ENCODE measurements at places on chromosomes 1 and 21.

- peak; percentile 45 for DNase-seq
Observed at GRCh38 chr1:156860113-156860627, 495 bp upstream of the NTRK1 start.

DNA sequence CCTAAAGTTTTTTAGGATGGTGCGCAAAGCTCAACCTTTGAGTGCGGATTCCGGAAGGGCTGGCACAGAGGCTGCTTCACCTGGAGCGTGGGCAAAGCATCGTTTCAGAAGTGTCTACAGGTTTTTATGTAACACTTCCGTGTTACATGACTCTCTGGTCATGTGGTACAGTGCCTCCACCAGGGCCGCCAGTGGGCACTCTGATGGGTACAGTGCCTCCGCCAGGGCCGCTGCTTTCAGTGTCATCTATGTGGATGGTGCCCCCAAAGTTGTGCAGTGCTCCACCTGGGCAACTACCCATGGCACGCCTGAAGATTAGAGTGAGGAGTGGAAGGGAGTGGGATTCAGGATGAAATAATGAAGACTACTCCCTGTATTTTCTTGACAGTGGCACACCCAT, 101.4 kb upstream of the C1orf174 start:
- DNase-seq, result no peak

GRCh38 chr1:99004861-99005442, at the start of gene PLPPR5:
PLPPR5 (minus strand) TSS chr1:99004861; CDS start chr1:99004671, 190 bp downstream.
- DNase-seq, result no peak

GRCh38 chr1:223853748-223854147, 8.0 kb upstream of the TP53BP2 start:
- no peak for DNase-seq

DNA sequence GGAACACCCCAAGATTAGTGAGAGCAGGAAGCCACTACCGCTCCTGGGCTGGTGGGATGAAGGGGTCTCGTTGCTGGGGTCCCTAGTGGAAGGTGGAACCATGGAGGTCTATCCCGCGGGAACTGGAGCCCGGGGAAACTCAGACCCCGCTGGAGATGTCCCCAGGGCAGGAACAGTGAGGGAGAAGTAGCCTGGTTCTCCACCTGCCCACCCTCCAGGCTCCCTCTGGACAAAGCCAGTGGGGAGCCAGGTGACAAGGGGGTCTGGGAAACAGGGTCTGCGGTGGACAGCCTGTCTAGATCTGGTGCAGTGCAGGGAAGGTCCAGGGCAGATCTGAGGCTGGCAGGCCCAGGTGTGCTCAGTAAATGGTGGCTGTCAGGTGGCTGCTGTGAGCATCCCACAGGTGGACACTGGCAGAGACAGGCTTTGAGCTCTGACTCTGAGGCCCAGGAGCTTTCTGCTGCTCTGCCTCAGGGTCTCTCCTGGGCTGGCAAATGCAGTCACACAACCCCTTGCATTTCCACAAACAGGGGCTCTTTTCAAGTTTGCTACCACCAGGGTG, 88.0 kb upstream of the TLR5 start:
- DNase-seq, result no peak

DNA sequence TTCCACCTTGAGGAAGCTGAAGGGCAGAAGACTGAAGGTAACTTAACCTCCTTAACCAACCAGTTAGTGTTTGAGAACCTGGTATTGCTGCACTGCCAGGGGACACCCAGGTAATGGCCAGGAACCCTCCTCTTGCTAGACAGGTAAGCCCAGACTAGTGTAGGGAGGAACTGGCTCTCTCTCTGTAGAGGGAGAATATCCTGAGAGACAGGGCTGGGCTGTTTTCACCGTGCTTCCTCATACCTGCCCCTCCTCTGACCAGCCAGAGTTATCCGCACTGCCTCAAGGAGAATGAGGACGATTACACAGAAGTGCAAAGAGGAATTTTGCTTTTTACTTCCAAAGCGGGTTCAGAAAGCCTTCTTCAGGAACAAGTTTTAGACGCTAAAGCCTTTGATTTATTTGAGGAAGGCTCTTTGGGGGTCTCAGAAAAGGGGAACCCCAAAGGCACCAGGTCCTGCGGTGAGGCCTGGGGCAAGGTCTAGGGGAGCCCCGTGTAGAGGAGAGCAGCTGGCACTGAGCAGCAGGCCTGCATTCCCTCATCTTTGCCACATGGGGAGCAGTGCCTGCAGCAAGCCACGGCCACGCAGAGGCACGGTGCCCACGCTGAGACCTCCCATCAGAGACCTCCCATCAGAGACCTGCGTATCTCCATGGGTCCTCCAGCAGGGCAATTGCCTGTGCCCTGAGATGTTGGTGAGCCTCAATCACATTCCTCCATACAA, 13.5 kb downstream of the GNG4 start:
- DNase-seq, result no peak

DNA sequence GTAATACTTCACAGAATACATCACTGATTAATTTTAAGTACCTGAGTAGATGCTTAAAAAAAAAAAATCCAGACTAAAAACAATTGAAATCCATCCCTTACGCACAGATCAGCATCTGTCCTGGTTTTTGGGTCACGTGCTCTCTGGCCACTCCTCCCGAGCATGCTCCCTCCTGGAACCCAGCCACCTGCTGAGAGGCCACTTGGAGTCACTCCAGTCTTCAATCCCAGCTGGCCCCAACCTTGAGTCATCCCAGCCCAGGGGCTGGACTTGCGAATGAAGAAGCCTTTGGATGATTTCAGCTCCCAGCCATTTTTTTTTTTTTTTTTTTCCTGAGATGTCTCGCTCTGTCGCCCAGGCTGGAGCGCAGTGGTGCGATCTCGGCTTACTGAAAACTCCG, 8.9 kb downstream of the MAP1LC3C start:
- DNase-seq, result peak; percentile 82

DNA sequence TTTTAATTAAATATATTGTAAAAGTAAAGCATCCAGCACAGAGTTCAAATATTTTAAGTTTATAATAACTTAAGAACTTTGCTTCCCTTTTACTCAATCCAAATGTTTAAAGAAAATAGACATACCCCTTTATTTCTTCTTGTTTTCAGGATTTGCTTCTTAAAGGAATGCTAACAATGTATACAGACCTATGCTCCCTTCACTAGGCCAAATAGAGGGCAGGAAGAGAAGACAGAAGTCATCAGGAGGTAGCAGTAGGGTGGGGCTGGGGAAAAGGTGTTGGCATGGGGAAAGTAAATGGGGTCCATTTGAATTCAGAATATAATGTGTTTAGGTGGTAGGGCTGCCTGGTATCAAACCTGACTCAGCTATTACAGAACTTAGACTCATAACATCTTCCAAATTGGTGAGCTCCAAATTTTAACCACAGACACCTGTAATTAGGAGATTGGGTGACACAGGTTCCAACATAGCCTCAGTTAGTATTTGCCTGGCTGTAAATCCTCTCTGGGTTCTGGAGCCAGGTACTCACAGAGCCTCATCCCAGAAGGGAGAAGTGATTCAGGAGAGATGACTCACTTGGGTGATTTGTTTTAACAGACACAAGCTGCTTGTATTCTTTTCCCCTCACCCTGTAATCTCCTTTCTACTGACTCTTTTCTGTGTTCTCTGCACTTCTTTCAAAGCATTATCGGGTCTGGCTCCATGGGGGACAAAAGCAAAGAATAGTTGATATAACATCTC, 60.1 kb upstream of the DUSP10 start:
- no peak for DNase-seq

DNA sequence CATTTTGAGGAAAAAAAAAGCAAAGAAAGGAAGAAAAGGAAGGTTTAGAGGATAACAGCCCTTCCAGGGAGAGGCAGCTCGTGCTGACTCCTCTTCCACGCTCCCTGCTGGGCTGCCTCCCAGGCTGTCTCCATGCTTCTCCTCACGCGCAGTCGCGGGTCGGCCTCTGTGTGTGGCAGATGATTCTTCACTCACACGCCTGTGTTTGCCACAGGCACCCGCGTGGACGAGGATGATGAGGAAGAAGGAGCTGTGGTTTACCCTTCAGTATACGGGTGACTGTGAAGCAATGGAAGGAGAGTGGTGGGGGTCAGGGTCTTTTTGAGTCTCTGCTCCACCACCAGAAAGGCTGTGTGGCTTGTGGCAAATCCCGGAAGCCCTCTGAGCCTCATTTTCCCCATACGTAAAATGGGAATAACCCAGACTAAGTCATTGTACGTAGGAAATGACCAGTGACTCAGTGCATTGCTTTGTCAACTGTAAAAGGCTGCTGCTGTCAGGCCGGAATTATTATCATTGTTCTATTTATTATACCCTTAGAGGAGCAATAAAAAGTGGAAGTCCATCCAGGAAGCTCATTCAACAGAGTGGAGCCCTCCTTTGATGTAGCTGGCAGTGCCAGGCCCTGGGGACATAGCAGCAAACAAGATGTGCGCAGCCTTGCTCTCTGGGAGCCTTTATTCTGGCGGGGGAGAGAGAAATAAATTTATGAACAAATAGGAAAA, 11.9 kb upstream of the SH2D2A start:
- no peak for DNase-seq

DNA sequence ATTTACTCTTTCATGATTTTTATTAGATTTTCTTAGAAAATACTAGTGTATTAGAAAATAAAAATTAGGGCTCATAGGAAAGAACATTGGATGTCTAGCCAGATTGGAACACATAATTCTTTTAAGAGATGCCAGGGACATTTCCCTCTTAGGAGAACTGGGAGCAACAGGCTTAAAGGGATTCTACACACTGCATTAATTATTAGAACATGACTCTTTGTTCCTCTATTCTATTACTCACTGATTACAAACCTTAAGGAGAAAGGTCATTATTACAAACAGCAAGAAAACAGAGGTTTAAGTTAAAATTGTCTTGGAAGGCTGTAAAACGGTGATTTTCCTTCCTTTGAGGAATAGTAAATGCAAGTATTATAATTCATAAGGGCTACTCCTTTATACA, 32.9 kb upstream of the VAV3 start:
- no peak for DNase-seq

GRCh38 chr21:32256873-32257620, 21.8 kb downstream of the MIS18A start:
- DNase-seq, result no peak

- no peak for DNase-seq
Observed at GRCh38 chr1:172698224-172698623, 39.3 kb downstream of the FASLG start.

GRCh38 chr1:44985747-44986359, 542 bp downstream of the EIF2B3 start:
- no peak for DNase-seq

GRCh38 chr1:121569428-121569827, 384.7 kb downstream of the SRGAP2C start:
- no peak for DNase-seq
